ENCODE measurements at places on chromosomes 13 and 19.

GRCh38 chr19:29499261-29499920 is 26.4 kb upstream of the VSTM2B start:
- DNase-seq = no peak

DNA sequence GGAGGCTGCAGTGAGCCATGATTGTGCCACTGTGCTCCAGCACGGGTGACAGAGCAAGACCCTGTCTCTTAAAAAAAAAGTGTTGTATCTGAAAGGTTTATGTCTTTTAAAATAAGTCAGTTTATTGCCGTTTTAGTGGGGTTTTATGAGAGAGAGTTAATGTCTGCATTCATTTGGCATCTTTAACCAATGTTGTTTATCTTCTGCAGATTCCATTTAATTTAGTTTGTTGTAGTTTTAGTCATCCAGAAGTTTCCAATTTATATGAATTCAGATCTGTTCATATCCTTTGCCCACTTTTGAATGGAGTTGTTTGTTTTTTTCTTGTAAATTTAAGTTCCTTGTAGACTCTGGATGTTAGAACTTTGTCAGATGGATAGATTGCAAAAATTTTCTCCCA is 36.7 kb upstream of the LPAR6 start:
- DNase-seq = no peak

DNA sequence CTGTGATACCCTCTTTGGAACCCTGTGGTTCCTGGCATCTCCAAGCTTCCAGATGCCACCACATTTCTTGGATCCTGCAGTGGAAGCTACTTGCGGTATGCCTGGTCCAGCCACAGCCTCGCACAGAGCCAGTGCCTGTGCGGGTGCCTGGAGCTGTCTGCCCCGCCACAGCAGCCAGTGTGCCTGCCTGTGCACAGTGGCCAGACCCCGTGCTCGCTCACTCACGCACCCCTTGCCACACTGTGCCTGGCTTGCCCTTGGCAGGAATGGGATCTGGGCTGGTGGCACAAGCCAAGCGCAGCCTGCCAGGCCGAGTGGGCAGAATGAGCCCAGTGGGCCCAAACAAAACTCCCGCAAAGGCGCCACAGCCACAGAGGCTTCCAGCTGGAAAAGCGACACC is 26.2 kb downstream of the POMP start:
- DNase-seq = no peak

DNA sequence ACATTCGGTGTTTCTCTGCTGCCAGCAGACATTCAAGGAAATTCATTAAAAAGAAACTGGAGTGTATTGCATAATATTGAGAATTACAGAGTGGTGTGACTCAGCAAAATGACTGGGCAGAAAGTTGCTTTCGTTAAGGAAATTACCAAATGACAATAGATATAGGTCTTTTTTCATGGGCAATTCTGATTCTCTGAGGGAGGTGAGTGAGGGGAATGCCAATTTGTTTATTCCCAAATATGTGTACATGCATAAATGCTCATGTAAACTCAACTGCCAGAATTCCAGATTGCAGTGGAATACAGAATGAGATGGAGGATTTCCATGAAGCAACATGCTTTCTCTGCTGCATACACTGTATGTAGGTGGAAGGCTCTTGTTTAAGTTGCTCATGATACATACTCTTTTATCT is 1730.1 kb downstream of the SLITRK5 start:
- no peak for DNase-seq

DNA sequence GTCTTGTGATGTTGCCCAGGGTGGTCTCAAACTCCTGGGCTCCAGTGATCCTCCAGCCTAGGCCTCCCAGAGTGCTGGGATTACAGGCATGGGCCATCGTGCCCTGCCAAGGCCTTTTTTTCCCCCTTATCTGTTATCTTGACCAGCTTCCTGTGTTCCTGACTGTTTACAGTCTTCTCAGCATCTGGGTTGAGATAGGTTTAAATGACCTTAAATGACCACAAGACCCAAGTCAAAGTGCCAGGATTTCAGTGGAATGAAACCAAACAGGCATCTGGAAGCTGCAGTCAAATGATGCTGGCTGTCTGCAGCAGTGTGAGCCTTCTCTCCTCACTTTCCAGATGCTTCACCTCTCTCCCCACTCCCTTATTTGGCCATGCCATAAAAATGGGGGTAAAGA is 114.2 kb upstream of the CLDN10 start:
- no peak for DNase-seq

DNA sequence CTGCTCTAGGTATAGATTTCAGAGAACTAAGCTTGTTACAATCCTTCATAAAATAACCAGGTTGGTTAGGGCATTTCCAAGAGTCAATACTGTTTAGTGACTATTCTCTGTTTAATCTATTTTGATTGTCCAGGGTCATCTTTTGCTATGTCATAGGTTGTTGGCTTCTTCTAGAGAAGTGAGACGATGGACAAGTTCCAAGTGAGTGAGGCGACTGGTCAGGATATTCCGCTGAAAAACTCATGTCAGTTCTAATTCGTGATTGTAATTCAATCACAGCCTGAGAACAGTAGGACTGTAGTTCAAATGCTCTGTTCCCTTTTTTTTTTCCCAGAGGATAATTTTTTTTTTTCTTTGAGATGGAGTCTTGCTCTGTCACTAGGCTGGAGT is 15.8 kb upstream of the ALOX5AP start:
- DNase-seq = no peak

GRCh38 chr13:45899406-45899805 is 47.9 kb upstream of the SIAH3 start:
- DNase-seq = no peak

GRCh38 chr13:85366759-85367417 is 432.3 kb downstream of the SLITRK6 start:
- no peak for DNase-seq

GRCh38 chr19:17647071-17648020 is 40.8 kb downstream of the UNC13A start:
- DNase-seq = no peak

DNA sequence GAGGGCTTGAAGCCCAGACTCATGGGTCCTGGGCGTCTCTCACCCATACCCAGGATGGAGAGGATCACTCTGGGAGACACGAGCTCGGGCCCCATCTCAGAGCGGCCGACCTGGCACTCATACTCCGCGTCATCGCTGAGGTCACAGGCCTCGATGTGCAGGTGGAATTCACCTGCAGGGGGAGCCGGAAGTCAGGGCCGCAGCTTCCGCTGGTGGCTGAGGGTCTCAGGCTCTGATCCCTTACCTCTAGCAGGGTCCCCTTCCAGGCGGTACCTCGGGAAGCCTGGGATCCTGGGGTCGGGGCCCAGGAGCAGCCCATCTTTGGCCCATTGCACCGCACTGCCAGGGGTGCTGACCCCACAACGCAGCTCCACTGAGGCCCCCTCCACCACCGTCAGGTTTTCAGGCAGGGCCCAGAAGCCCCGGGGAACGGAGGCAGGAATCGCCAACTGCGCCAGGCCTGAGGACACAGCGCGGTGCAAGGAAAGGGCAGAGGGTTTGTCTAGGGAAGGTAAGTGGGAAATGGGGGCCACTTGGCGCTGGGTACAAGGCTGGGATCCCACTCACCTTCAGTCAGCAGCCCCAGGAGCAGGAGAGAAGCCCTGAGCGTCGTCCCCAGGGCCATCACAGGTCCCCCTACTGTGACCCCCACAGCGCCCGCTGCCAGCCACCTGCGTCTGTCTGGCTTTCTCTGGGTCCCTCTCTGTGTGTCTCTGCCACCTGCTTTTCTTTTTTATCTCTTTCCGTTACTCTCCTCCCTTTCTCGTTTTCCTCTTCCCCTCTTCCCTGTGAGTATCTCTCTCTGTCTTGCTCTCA is 883 bp downstream of the NPHS1 start:
- no peak for DNase-seq

DNA sequence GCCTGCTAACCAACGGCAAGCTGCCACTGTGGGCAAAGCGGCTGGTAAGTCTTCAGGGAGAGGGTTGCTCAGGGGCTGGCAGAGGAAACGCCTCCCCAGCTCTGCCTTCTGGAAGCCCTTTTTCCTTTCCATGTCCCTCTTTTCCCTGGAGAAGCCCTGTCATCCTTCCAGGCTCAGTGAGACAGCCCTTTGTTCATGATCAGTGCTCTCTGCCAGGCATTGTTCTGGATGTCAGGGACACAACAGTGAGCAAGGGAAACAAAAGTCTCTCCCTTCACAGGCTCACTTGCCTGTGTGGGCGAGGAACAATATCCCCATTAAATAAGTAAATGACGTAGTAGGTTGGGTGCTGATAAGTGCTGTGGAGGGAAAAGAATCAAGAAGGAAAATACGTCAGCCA is 13.9 kb upstream of the OVOL3 start:
- no peak for DNase-seq

DNA sequence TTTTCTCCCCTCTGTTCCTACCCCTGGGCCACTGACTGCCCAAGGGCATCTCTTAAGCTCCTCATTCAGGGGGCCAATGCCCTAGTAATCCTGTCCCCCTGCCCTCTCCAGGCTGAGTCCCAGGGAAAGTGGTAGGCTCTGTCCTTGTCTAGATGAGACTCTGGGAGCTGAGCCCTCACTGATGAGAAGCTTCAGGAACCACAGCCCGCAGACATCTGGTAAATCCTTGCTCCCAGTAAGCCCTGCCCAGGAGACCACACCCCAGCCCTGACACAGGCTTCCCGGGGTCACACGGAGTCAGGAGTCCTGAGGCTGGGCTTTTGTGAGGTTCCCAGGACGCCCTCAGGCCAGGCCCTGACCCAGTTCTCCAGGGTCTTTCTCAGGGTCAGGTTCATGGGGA is 1.9 kb downstream of the CEACAM4 start:
- DNase-seq = no peak

DNA sequence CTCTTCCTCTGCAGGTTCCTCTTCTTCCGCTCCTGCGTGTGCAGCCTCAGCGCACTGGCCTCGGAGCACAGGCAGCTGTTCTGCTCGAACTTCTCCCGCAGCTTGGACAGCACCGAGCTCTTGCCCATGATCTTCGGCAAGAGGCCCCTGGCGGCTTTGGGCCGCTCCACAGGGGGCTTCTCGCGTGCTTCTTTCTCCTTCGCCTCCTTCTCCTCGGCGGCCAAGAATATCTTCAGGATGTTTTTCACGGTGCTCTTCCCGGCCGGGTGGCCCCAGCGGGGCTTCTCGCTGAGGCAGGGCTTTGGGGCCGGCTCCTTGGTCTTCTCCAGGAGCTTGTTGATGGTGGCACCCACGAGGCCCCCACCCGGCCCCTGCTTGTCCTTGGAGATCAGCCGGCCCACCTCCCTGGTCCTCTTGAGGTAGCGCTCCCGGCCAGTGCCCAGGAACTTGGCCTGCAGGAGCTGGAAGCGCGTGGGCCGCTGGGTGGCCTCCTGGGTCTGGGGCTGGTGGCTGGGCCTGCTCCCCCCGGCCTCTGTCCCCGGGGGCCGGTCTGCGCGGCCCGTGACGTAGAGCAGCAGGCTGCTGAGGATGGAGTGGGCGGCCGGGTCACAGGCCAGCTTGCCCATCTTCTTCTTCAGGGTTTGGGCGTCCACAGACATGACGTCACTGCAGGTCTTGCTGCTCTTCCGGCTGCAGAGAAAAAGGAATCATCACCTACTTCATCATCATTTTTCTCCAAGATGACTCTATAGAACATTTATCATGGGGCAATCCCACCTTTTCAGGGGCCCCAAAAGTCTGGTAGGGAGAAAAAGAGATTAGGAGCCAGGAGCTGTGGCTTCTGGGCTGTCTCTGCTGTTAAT is 43.8 kb upstream of the GRTP1 start:
- no peak for DNase-seq

DNA sequence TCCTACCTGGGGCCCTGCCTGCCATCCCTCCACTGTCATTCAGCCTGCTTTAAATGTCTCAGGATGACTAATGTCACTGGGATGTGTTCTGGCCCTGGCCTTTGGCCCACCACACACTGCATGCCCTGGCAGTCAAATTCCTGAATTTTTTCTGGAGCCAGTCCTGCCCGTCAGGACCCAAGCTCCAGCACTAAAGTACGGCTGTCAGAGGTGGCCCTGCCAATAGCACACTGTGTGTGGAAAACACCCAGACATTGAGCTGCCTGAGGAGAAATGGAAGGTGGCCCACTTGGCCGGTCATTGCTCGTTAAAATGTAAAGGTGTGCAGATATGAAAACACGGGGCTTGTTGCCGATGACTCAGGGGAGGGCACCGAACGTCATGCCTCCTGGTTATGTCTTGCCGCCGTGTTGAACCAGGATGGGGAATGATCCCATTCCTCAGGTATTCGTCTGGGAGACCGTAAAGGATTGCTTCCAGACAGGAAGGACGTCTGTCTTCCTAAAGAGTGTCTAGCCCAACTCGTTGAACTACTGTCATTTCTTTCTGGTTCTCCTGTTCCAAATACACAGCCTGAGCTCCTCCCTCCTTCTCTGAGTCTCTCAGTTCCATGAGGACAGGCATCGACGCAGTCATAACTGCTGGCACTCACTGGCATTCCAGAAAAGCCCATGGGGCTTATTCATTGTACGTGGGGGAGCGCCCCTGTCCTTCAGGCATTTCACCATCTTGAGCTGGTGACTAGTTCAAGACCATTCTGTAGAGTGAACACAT is 40.6 kb downstream of the COL4A2 start:
- no peak for DNase-seq

- DNase-seq = peak; percentile 38
Observed at GRCh38 chr19:29714953-29715700, at the start of gene C19orf12. Gene C19orf12 (minus strand): TSS chr19:29715261. CDS start chr19:29708413, 6,848 bp downstream.

GRCh38 chr19:18949858-18950257 is 8.8 kb upstream of the HOMER3 start:
- DNase-seq = no peak

DNA sequence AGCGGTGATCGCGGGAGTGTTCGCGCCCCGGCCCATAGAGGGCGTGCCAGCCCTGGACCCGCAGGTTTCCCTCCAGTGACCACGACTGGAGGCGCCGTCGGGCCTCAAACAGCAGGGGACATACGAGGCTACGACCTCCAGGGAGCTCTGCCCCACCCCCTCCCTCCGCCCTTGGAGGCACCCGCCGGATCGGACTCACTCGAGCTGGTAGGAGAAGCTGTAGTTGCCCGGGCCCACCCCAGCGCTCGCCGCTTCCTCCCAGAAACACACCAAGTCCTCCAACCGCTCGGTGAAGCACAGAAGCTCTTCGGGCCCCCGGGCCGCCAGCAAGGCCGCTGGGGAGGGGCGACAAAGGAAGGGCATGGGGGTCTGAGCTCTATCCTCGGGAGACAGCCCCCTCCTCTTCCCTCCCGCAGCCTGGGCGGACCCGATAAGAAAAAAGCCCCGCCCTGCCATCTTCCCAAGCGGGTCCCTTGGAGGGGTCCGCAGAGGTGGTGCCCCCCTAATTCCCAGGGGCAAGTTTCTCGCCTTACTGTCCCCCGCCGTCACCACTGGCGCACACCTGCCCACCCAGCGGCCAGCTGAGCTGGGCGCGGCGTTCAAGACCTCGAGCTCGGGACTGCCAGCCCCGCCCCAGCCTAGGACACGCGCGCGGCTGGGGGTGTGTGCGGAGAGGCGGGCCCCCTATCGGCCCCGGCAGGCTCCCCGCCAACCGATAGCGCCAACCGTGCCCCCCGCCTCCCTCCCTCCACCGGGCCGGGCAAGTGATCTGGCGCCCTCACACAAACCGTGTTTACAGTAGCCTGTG is 1.0 kb downstream of the EPOR start:
- DNase-seq = no peak

DNA sequence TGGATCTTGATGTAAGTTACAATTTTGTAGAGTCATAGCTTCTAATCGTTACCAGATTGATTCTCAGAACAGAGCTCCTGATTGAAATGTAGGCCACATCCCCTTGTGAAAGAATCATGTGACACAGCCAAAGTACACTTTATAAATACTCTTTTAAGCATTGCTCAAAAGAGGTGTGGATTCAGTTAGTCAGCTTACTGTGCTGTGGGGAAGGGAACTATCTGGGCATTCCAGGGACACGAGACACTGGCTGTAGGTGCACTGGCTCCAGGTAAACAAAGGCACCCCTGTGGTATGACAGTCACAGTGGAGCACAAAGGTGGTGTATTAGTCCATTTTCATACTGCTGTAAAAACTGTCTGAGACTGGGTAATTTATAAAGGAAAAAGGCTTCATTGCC is 222.8 kb downstream of the LIG4 start:
- no peak for DNase-seq

All from activated CD4-positive, alpha-beta T cell treated with anti-CD3 and anti-CD28 coated beads for 1 hour (primary cell).